Brain (organoid and tissue), 16 donors: ENCODE measurements at places on chromosomes 2 and 18.

- no peak for DNase-seq
Observed at GRCh38 chr2:100647709-100648108, 84.9 kb downstream of the PDCL3 start.

- no peak for DNase-seq
Observed at GRCh38 chr2:179825494-179825893, 35.9 kb downstream of the ZNF385B start.

- DNase-seq, result no peak
Observed at GRCh38 chr18:56517196-56517595, 121.2 kb downstream of the TXNL1 start.

GRCh38 chr18:46422552-46423055 lies 234.4 kb downstream of the LOXHD1 start:
- DNase-seq, result no peak

GRCh38 chr2:102253140-102253752 lies 58.1 kb upstream of the IL1RL1 start:
- DNase-seq, result no peak
